ENCODE measurements at places on chromosomes 7 and 10.

DNA sequence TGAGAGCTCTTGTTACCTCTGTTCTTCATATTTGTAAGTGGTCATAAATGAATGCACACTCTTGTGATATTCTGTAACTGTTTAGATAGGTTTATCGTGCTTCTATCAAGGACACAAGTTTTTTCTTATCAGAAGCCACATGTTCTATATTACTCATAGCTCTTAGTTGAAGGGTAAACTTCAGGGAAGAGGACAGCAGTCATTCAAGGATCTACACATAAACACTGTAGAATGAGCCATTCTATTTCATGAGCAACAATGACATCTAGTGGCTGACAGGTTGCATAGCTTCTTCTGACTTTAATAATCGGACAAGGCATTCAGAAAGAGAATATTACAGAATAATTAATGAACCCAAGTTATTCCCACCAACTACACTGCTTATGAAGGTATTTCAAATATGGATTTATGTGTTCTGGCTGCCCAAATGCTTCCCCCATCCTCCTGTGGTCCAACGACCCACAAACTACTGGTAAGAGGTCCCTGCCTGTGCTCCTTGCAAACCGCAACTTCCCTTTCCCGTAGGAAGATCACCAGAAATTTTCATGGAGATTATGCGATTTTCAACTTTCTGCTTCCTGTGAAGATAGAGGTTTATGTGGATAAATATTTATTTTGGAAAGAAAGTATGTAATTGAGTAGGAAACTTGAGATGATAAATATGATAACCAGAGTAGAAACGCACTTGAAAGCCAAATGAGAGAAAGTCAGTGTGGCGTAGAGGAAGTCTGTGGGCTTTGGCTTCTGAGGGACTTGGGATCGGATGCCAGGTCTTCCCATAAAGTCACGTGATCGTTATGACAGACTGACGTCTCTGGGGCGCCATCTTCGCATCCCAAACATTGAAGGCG, 16.8 kb upstream of the ABCB5 start:
- peak; percentile 58 for DNase-seq

GRCh38 chr10:683448-684071, 5.9 kb downstream of the DIP2C start:
- peak; percentile 28 for DNase-seq

GRCh38 chr7:21902240-21902639, 43.5 kb downstream of the CDCA7L start:
- DNase-seq = no peak

DNA sequence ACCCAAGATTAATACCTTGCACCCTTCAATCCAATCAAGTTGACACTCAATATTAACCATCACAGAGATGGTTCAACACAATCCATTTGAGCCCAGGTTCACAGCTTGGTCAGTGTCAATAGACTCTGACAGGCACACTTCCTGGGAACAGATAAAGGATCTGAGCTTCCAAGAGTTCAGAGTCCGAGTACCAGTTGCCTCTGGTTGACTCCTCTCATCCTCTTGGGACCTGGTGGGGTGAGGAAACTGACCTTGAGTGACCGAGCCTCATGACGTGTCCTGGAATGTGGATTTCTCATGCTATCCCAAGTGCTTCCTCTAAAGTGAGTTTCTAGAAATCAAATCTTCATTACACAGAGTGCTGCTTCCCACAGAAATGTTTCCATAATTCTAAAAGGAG, 162.0 kb downstream of the CYP26A1 start:
- no peak for DNase-seq

GRCh38 chr10:48556065-48556464, 48.8 kb downstream of the ARHGAP22 start:
- DNase-seq = no peak

Data from G401 (cell line).